ENCODE measurements at places on chromosomes 7 and 10. TPM values are rescaled to one million over a fixed set of nuclear protein-coding genes. Genes with fewer than 3 reads are reported as not detected.

The RSPH10B gene
- not detected for total RNA-seq

The LRRC27 gene
- total RNA-seq, result 2.6 TPM

The DRGX gene
- not detected for total RNA-seq

GRCh38 chr7:157674027-157674714 lies 337.4 kb downstream of the DNAJB6 start:
- no peak for DNase-seq

- no peak for DNase-seq
Measured at GRCh38 chr10:49322371-49323170, 23.6 kb downstream of the C10orf71 start.

DNA sequence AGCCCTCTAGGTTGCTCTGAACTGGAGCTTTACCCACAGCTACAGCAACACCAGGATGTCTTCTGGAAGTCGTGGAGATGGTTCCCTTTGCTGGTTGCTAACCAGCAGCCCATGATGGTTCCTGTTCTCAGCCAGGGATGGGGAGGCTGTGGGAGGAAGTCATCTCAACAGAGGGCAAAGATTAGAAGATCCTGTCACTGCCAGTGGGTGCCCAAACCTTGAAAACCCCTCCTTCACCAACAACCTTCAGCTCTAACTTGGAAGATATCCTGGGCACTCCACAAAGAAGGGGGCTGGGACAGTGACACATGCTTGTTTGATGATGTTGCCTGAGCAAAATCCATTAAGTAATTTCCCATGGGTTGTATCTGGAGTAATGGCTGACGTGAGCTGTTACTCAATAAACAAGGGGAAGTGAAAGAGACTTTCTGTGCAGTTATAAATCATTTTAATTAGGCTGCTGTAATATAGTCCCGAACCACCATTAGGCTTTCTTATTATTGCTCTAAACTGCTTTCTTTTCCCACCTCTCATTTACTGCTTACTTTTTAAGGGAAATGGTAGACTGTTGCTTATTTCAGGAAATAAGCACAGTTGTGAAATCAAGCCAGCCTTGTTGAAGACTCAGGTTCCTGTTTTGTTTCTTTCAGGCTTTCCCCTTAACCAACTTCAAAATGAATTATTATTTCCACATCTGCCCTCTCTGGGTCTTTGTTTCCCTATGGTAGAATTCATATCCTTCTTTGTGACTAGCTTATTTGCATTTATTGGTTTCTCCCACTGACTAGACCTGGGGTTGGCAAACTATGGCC lies 124.8 kb downstream of the PPP1R17 start:
- no peak for DNase-seq

GRCh38 chr7:158950914-158951635 lies 94.7 kb downstream of the DYNC2I1 start:
- no peak for DNase-seq

DNA sequence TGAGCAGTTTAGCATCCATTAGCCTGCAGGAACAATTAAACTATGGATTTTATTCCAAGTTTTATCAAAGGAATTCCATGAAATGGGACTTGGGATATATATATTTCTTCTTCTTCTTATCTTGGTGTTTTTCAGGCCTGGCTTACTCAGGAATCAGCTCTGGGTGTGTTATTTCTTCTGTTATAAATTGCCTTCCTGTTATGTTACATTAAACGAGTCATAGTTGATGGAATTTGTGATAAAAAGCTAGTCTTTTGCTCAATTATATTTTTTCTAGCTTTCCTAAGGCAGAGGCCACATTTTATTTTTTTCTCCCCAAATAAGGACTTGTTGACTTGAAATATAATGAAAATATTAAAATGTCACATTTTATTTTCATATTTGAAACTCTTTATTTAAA lies 141.3 kb downstream of the EPC1 start:
- DNase-seq, result no peak

DNA sequence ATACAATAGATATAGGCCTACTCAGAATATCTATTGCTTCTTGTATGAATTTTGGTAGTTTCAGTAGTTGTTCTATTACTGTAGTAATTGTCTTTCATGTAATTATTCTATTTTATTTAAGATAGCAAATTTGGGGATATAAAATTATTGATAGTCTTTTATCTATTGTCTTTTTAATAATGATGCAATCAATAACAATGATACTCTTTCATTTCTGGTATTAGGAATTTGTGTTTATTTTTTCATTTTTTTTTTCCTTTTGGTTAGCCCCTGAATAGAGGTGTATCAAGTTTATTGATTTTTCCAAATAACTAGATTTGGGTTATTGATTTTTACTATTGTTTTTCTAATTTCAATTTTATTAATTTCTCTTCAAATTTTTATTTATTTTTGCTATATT lies 1503.7 kb downstream of the REEP3 start:
- DNase-seq, result no peak

GRCh38 chr7:12244694-12245093 lies 33.6 kb downstream of the TMEM106B start:
- DNase-seq, result no peak

All from CD4-positive, CD25-positive, alpha-beta regulatory T cell (primary cell).